Stimulated activated effector memory CD8-positive, alpha-beta T cell treated with anti-CD3 and anti-CD28 coated beads, Interleukin-12 subunit alpha, Interleukin-12 subunit beta, amount 100 ng/mL, for 72 hours (primary cell): ENCODE measurements at places on chromosomes 1 and 21.
A peak's percentile ranks its signal among the peaks of the same experiment; 100 is the strongest.

DNA sequence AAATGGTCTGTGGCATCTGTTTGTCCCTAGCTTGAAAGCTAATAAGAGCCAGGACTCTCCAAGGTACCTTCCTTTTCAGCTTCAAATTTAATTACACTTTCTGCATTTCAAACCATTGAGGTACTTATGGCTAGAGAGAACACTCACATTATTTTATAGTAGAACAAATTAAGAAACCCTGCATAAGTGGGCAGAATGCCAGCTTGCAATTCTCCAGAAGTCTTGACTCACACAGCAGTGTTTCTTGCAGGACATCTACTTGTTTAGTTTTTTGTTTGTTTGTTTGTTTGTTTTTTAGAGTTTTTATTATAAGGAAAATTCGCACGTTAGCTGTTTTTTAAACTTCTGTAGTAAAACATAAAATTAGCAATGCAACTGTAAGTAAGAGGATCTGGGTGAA, 397.2 kb downstream of the NEGR1 start:
- no peak for DNase-seq

DNA sequence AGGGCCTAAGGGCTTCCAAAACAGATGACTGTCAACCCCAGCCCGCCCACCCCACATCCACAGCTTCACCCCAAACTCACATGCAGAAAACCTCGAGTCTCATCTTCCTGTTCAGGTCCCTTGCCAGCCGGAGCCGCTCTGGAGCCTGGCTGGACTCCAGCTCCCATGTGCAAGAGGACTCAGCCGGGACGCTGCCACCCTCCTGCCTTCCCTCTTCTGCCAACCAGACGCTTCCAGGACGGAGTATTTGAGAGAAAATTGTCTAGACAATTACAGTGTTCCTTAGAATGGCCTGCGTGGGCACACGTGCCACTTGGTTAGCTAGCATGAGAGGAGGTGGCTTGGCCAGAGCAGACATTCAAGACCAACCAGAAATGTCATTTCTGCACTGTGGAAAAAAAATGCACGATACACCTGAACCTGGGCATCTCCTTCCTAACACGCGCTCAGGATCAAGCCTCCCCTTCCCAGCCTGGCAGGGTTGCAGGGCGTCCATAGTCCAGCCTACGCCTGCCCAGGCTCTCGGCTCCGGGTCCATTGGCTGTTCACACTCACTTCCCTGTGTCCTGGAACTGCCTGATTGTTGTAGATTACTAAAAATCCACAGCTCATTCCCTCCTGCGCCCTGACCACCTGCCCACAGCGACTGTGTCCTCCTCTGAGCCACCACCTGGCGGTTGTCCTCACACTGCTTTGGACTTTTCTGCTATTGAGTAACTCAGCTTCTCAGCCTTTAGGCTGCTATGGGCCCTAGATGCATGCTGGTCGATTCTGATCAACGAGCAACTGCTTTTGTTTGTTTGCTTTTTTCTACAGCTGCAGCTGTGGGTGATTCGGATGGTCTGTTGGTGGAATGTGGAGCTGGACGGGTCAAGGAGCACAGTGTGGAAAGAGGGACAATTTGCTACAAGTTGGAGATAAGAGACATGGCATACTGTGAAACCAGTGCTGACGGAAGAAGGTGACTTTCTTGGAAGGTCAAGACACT, at the start of gene CLDN14:
TSS of gene CLDN14 (minus strand) at position 708 of the 988 bp plus-strand sequence. CDS start 18,427 bp downstream, outside the sequence.
- DNase-seq, result no peak

DNA sequence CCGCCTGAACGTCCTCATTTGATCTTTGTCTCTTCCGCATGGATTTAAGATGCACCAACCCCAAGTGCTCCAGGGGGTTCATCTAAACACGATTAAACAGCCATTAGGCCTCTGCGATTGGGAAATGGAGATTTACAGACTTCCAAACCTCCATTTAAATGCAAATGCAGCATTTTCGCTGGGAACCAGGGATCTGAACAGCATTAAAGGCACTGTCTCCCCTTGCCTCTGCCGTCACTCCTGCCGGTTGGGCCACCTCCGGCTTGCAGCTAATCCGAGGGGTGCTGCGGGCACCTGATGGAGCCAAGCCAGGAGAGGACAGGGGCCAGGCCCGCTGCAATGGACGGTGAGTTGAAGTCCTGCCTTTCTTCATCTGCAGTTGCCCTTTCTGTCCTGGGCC, 70.3 kb upstream of the KLHDC7A start:
- DNase-seq, result no peak

DNA sequence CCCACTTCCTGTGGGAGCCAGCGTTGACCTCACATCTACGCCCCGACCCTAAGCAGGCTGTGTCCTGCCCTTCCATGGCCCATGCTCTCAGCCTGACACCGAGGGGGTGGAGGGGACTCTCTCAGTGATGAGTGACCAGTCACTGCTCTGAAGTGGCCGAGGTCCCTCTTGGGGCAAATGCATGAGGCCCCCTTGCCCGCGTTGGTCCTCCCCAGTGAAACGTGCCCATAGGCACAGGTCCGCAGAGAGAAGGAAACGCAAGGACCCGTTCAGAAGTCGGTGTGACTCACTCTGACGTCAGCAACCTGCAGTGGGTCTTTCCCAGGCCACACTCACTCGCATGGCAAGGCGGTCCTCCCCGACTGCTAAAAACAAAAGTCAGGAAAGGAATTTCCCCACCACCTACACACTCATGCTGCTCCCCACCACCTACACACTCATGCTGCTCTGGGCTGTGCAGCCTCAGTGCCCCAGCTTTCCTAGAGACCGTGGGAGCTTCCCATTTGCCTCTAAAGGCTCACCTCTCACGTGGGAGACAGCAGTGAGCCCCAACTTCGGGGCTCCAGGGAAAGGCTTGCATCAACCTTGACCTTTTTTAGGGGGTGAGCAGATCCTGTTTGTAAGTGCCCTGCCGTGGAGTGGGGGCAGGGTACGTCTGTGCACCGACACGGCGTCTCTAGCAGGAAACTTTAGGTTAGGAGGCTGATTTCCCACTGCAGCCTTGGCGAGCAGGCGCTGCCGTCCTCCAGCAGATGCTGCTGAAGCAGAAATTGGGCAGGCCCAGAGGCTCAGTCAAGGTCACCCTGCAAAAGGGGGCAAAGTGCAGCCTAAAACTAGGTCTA, 11.4 kb downstream of the UBASH3A start:
- peak; percentile 74 for DNase-seq

DNA sequence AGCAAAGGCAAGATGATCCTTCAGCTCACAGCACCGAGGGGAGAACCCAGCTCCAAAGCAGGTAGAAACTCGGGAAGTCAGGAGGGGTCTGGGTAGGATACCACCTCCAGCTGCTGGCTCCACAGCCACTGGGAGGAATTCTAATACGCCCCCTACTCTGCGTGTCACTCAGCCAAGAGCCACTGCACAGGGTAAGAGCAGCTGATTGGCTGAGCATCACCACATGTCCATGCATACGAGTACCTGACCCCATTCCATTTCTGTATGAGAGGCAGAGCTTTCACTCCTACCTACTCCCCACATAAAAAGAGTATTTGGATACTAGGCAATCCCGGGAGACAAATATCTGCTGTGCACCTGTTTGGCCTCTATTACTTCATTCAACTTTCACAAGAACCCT, 121.4 kb downstream of the RRAGC start:
- no peak for DNase-seq

DNA sequence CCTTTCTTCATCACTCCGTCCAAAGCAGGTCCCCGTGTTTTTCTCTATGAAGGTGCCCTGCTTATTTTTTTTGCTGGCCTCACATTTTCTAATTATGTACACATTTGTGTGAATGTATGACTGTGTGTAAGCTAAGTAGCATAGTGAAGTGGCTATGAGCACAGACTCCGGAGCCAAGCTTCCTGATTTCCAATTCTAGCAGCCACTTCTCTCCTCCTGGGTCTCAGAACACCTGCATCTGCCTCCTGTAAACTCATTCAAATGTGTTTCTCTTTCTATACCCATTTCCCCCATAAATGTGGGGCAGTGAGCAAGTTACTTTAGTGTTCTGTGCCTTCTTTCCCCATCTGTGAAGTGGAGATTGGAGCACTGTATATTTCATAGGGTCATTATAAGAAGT, 2.1 kb downstream of the SLAMF6 start:
- no peak for DNase-seq
